ENCODE measurements at places on chromosomes 1 and 21.

DNA sequence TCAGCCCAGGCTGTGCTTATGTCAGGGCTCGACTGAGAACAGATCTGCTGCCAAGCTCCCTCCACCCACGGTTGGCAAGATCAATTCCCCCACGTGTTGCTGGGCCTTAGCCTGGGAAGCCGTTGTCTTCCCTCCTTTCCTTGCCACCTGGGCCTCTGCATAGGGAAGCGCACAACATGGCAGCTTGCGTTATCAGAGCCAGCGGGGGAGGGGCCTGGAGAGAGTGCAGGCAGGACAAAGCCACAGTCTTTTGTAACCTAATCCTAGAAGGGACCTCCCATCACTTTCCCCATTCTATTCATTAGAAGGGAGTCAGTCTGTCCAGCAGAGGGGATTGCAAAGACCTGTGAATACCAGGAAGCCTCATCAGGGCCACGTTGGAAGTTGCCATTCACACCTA lies 17.0 kb upstream of the IGSF21 start:
- no peak for DNase-seq

GRCh38 chr21:41803316-41803715 lies 36.5 kb upstream of the RIPK4 start:
- no peak for DNase-seq

GRCh38 chr1:57329001-57329527 lies 94.8 kb downstream of the DAB1 start:
- DNase-seq: no peak

DNA sequence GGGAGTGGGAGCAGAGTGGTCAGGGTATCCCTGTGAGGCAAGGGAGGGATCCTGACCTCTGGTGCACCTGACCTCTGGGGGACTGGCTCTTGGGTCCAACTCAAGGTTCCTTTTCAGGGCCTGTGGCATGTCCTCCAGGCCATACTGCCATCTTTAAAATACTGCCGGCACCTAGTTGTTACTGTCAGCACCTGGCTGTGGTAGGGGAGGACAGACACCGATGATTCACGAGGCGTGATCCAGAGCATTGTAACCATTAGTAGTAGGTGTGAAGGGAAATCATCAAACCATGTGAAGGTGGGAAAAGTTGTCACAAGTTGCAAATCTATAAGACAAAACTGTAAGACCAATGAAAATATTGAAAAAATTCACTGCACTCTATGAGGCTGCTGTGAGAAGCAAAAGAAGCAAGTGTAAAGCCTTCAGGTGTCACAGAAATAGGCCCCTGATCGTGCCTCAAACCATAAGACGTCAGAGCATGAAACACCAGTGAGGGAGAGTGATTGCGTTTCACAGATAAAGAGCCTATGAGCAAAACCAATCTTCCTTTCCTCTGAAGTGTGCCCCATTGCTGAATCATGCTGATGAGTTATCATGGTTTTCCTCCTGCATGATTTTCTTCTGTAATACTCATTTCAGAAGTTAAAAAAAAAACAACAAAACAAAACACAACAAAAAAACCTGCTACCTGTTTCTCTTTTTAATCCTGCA lies 55.3 kb downstream of the CDC7 start:
- DNase-seq: peak; percentile 10

- peak; percentile 52 for DNase-seq
Observed at GRCh38 chr21:25708467-25709065, 26.1 kb downstream of the ATP5PF start.

GRCh38 chr1:188402986-188403385 lies 1574.2 kb downstream of the PLA2G4A start:
- no peak for DNase-seq

- no peak for DNase-seq
Observed at GRCh38 chr1:117642963-117643362, 37.1 kb downstream of the TENT5C start.

GRCh38 chr1:53071167-53071865 lies 9.3 kb downstream of the PODN start:
- DNase-seq: no peak

GRCh38 chr21:32140151-32140550 lies 138.7 kb downstream of the MIS18A start:
- no peak for DNase-seq

DNA sequence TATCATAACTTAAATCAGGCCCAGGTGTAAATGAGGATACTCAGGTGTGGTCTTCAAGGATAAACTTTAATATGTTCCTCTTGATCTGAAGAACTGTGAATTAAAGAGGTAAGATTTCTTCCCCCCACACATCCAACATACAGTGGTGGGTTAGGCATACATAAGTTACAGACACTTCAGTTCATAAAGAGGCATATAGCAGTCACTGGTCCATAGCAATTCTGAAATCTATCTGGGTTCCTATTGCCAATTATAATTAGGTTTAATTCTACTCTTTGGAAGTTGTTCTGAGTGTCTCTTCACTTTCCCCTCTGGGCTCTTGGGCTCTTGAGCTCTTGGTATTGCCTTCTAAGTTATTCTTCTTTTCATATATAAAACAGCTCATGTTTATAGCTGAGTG lies 32.5 kb upstream of the TSPAN2 start:
- no peak for DNase-seq

GRCh38 chr1:244796719-244797406 lies 38.6 kb upstream of the COX20 start:
- DNase-seq: peak; percentile 64

DNA sequence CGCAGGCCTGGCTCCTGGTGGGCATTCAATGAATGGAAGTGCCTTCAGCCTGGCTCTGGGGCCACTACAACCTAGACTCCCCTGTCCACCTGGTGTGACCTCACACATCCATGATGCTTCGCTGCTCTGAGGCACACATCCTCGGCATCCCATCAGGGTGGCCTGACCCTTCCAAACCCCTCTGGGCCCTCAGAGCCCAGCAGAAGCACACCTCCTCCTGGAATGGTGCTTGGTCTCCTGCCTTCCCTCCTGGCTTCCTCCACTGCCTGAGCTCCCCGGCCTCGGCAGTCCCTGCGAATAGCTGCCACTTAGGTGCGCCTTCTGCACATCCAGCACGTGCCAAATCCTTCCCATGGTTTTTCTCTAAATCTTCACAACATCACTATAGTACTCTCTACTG lies 133.8 kb downstream of the GLIS1 start:
- DNase-seq: no peak

GRCh38 chr1:39572379-39573096 lies 4.1 kb downstream of the PABPC4 start:
- no peak for DNase-seq

DNA sequence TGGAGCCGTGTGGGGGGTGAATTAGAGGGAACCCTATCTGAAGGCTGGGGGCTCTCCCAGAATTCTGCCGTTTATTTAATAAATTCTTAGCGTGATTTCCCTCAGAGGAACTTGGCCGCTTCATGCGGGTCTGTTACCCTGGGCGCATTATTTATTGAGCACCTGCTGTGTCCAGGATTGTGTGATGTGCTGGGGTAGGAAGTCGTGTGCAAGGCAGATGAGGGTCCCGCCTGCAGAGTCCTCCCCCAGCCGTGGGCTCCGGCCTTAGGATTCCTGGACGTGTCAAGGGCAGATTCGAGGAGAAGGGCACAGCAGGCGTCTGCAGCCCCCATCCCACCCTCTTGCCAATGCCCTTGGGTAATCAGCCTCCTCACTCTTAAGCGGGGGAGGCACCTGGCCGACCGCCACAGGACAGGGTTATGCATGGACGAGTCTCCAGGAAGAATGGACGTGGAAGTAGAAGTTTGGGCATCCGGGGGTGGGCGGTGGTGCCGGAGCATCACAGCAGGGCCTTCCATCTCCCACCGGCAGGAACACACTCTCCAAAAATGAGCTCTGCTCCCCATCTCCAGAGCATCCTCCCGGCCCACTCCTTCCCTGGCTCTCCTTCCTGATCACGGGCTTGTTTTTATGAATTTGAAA lies 233.3 kb upstream of the C1orf174 start:
- no peak for DNase-seq

DNA sequence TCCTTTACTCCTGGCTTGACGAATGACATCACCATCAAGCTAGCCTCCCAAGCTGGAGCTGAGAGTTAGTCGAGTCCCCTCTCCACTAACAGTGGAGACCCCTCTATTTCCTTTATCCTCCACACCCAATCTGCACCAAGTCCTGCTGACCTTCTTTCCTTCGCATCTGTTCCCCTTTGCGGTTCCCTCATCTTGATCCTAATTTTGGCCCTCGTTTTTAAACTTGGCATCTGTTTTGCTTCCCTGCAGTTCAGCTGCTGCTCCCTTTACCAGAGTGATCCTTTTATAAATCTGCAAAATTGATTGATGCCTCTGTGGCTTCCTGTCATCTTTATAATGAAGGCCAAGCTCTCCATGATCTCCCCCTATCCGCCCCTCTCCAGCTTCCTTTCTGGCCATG lies 49.0 kb upstream of the TSPAN2 start:
- DNase-seq: no peak

GRCh38 chr1:71586030-71586429 lies 505.2 kb upstream of the ZRANB2 start:
- no peak for DNase-seq

- no peak for DNase-seq
Observed at GRCh38 chr1:55639051-55639450, 423.9 kb upstream of the USP24 start.

- no peak for DNase-seq
Observed at GRCh38 chr1:65316233-65316632, 6.9 kb downstream of the DNAJC6 start.

DNA sequence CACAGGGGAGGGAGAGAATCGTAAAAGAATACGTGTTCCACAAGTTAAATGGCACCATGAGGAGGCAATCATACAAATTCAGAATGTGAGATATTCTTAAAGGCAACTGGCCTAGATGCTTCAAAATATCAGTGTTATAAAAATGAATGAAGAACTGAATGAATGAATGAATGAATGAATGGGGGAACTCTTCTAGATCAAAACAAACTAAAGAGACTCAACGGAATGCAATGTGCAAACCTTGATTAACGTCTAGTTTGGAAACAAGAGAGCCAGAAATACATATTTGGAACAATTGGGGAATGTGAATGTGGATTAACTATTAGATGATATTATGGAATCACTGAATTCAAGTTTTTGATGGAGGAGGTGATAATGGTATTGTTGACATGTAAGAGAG lies 16.8 kb downstream of the CFAP45 start:
- DNase-seq: no peak

GRCh38 chr1:201540846-201541735 lies 2.2 kb downstream of the NAV1 start:
- no peak for DNase-seq

DNA sequence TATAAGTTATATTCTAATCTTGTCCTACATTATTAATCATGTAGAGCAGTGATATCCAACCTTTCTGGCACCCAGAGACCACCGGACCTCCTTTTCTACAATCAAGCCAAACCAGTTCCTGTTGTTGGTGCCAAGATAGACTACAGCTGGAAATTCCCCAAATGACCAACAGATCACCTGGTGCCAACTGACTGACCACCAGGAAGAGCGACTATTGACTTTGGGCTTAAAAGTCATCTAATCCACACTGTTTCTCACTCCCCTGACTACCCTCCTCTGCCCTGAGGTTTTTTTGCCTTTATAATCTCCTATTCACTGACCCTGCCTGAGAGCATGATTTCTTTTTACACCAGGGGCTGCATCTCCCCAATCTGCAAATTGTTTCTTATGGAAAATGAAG lies 425.2 kb downstream of the TTLL7 start:
- no peak for DNase-seq

DNA sequence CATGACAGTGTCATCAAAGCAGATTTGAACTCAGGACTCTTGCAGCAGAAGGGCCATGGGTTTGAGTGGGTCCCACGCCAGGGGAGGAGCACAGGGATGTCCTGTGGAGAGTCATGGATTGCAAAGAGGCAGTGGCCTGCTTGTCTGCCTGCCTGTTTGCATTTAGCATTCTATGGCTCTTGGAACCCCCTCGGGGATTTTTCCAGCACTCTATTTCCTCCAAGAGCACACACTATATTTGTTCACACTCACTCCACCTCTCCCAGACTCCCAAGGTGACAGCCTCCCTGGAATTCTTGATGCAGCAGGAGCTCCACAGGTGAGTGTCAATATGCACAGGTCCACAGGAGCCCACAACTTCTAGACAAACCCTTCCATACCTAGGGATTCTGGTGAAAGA lies 73.1 kb upstream of the LRRN2 start:
- DNase-seq: no peak

GRCh38 chr21:43809346-43809799 lies 20.0 kb downstream of the RRP1 start:
- no peak for DNase-seq

DNA sequence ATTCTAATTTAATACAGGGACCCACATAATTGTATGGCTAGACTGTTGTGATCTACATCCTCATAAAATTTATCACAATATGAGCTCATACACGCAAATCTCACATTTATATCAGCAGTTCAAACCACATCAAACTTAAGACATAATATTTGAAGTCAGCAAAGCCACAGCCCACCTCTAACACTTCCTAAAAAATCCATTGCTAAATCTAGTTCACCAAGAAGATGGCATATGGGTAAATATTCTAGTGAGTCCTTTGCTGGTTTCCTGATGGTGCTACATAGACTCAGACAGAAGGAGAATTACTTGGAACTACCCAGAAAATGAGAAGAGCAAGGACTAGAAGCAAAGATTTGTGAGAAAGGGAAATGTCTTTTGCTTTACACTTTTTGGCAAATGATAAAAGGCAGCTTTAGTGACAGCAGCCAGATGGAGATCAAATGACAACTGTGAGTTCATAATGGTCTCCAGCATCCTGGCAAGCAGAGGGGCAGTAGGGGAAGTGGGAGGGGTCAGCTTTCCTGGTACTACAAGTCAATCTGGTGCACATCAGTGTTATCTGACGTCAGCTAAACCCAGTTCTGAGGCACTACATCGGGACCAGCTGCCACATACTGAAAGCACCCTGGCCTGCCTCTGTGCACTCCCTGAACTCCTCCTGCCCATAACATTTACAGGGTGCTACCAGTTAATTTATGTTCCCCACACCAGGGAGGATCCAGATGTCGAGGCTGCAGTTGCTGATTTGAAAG lies 10.6 kb upstream of the GADD45A start:
- no peak for DNase-seq

GRCh38 chr1:205535866-205536758 lies 31.6 kb downstream of the CDK18 start:
- no peak for DNase-seq

DNA sequence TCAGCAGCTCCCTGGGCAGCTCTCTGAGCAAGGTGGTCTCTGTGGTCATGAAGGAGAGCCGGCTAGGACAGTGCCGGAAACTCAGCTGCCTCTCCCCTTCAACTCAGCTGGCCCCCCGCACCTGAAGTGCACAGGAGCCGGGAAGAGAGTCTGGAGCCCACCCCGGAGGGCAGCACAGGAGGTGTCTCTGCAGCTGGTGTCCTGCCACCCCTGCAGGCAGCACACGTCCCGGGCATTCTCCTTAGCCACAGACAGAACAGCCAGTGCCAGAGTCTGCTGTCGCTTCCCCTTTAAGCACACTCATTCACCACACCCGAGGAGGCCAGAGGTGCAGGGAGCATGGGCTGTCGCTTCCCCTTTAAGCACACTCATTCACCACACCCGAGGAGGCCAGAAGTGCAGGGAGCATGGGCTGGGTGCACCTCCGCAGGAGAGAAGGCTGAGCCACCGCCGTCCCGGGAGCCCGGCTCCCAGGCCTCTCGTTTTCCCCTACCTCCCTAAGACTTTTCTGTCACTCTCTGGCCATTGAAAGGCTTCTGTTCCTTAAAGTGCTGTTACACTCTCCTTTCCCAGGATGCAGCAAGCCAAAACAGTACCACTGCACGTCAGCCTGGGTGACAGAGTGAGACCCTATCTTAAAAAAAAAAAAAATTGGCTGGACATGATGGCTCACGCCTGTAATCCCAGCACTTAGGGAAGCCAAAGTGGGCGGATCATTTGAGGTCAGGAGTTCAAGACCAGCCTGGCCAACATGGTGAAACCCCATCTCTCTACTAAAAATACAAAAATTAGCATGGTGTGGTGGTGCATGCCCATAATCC lies 16.9 kb upstream of the SAMD11 start:
- DNase-seq: peak; percentile 88
